ENCODE measurements at places on chromosomes 3 and 15. TPM values are rescaled to one million over a fixed set of nuclear protein-coding genes. Genes with fewer than 3 reads are reported as not detected.

The TMEM40 gene
- 3.0 TPM for total RNA-seq

GRCh38 chr3:190086191-190086590, 34.5 kb downstream of the P3H2 start:
- DNase-seq: no peak

GRCh38 chr3:34683851-34684250, 885.4 kb downstream of the PDCD6IP start:
- no peak for DNase-seq

The CMTM8 gene
- total RNA-seq: 20.4 TPM

The BMF gene
- total RNA-seq: 27.2 TPM

- DNase-seq: no peak
These were observed 105.0 kb downstream of the LRRK1 start for GRCh38 chr15:101024073-101024695.

GRCh38 chr3:115068799-115069198, 78.3 kb downstream of the ZBTB20 start:
- DNase-seq: no peak
